Psoas muscle (tissue), 8 donors: ENCODE measurements at places on chromosomes 2 and 18. TPM values are rescaled to one million over a fixed set of nuclear protein-coding genes. Genes with fewer than 3 reads are reported as not detected.

DNA sequence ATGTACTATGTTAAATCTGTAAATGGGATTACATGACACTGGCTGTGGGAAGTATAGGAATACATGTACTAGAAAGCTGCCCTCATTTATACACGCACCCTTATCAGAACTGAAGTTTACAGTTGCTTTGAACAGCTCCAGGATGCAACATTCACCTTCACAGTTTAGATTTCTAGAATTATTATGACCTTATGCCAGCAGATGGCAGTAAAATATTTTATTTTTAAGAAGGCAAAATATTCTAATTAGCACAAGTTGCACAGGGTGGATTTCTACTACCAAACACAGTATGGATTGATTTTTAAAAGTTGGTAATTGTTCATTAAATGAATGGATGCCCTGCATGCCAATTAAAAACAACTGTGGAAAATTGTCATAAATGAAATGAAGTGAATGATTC, 670.4 kb downstream of the KCNJ3 start:
- no peak for DNase-seq

DNA sequence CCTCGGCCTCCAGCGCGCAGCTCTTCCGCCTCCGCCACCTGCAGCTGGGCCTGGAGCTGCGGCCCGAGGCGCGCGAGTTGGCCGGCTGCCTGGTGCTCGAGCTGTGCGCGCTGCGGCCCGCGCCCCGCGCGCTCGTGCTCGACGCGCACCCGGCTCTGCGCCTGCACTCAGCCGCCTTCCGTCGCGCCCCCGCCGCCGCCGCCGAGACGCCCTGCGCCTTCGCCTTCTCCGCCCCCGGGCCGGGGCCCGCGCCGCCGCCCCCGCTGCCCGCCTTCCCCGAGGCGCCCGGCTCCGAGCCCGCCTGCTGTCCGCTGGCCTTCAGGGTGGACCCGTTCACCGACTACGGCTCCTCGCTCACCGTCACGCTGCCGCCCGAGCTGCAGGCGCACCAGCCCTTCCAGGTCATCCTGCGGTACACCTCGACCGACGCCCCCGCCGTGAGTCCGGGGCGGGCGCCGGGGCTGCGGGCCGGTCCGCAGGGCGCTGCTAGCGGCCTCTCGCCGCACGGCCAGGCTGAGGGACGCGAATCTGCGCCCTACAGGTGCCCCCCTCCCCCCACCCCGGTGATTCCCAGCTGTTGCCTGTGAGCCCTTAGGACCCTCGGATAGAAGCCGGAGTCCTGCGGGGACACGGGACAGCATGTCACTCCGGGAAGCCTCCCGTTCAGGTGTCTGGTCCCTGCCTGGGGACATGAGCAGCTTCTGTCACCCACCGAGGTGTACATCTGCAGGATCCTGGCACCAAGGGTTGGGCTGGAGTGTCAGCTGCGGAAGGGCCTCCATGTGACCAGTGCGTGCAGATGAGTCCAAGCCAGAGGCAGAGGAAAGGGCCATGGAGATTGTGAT, 616 bp downstream of the RNPEPL1 start:
- peak; percentile 87 for DNase-seq

GRCh38 chr2:35522450-35522849, 833.1 kb upstream of the CRIM1 start:
- DNase-seq, result no peak

GRCh38 chr2:144322379-144322778, 197.5 kb downstream of the ZEB2 start:
- DNase-seq, result no peak

- DNase-seq, result no peak
Measured at GRCh38 chr2:160368988-160369930, 124.3 kb downstream of the RBMS1 start.

- DNase-seq, result no peak
Measured at GRCh38 chr2:197124639-197125390, 185.8 kb downstream of the ANKRD44 start.

COLEC12 gene
- total RNA-seq, result 4.4 TPM

- no peak for DNase-seq
Measured at GRCh38 chr18:22639026-22639463, 221.3 kb upstream of the CTAGE1 start.

CXCR1 gene
- 0.28 TPM for total RNA-seq

GPR35 gene
- total RNA-seq, result 0.82 TPM

DNA sequence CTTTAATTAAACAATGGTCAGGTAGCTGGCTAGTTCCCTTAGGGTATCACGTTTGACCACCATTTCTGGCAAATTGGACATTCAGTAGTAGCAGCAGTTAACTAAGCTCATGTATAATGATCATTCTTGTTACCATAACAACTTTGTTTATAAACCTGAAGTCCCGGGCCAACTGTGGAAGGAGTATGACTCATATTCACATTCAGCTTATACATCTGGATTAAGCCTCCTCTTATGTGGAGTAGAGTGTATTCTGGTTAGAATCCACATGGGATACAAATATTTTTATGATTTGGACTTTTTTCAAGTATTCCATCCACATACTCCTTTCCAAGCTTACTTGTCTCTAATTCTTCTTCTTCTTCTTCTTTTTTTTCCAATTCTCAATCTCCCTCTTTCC, 70.3 kb upstream of the ZSWIM2 start:
- DNase-seq, result no peak
